Activated CD8-positive, alpha-beta T cell treated with anti-CD3 and anti-CD28 coated beads, Interleukin-2, amount 10 ng/mL, durations not matched to agents 7 days and 5 days (primary cell): ENCODE measurements at places on chromosomes 12 and 14.

- DNase-seq = no peak
Measured at GRCh38 chr12:62599854-62600437, 133.3 kb downstream of the MON2 start.

DNA sequence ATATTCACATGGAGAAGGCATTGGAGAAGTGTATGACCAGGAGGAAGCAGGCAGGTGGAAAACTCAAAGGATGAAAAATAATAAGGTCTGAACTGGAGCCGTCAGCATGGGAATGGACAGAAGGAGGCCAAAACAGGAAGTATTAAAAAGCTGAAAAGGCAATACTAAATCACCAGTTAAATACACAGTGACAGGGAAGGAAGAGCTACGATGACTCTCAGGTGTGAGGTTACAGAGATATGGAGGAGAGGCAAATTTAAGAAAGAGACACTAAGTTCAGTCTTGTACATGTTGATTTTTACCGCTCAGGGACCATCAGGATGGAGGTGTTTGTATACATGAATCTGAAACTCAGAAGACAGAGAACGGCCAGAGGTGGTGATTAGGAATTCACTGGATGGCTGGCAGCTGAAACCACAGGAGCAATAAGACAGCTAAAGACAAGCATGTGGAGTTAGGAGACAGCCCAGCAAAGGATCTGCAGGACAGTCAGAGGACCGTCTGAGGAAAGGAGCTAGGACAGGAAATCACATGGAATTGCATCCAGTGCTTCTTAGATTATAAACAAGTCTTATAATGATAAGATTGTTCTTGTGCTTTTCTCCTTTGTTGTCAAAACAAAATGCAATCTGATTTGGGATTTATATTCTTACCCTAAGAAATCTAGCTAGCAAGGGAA, 33.9 kb upstream of the CDKN3 start:
- no peak for DNase-seq

DNA sequence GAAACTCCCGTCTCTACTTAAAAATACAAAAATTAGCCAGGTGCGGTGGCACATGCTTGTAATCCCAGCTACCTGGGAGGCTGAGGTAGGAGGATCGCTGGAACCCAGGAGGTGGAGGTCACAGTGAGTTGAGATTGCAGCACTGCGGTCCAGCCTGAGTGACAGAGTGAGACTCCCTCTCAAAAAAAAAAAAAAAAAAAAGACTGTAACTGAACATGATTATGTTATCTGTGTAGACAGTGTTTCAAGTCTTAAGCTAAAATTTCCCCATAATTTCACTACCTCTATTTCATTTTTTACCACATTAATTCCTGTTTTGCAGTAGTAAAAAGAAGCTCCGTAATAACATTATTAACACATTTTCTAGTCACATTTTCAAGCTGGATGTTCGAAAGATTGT, 5.4 kb downstream of the PLBD1 start:
- no peak for DNase-seq

GRCh38 chr12:22641353-22642053, 16.5 kb downstream of the ETNK1 start:
- DNase-seq = no peak

- DNase-seq = no peak
Measured at GRCh38 chr12:79826267-79827128, 108.4 kb downstream of the PPP1R12A start.

DNA sequence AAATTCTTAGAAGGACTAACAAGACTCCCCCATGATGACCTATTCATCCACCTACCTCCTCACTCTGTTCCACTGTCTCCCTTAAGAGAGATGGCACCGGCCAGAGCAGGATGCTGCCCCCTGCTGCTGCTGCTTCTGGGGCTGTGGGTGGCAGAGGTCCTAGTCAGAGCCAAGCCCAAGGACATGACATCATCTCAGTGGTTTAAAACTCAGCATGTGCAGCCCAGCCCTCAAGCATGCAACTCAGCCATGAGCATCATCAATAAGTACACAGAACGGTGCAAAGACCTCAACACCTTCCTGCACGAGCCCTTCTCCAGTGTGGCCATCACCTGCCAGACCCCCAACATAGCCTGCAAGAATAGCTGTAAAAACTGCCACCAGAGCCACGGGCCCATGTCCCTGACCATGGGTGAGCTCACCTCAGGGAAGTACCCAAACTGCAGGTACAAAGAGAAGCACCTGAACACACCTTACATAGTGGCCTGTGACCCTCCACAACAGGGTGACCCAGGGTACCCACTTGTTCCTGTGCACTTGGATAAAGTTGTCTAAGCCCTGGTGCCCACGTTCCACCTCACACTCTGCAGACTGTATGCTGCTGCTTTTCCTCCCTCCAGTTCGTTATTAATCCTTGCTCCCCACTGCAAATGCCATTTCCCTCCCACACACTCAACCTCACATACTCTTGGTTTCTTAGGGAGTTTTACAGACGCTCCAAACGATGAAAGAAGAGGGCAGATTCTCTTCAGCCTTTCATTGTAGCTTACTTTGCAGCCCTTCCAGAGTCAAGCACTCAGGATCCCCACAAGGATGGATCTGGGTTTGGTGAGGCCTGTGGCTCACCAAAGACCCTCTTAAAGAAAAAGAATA, at the start of gene RNASE8:
RNASE8 (plus strand) TSS at position 20 of the 873 bp plus-strand sequence; CDS start at position 91, 71 bp downstream.
- DNase-seq = no peak

DNA sequence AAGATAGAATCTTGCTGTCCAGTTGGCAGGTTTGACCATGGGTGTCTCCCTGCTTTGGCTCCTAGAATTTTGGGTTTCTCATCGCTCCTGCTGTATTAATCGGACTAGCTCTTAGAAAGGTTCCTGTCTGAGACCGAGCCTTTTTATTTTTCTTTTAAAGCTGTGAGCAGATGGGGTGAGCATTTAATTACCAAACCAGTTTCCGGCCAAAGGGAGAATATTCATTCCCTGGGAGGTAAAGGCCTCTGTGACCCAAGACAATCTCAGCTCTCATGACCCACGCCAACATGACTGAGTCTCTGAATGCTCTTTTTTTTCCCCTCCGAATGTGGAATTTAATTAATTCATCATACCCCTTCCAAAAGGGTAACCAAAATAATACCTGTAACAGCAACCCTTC, 464.7 kb upstream of the TMEM132C start:
- no peak for DNase-seq

DNA sequence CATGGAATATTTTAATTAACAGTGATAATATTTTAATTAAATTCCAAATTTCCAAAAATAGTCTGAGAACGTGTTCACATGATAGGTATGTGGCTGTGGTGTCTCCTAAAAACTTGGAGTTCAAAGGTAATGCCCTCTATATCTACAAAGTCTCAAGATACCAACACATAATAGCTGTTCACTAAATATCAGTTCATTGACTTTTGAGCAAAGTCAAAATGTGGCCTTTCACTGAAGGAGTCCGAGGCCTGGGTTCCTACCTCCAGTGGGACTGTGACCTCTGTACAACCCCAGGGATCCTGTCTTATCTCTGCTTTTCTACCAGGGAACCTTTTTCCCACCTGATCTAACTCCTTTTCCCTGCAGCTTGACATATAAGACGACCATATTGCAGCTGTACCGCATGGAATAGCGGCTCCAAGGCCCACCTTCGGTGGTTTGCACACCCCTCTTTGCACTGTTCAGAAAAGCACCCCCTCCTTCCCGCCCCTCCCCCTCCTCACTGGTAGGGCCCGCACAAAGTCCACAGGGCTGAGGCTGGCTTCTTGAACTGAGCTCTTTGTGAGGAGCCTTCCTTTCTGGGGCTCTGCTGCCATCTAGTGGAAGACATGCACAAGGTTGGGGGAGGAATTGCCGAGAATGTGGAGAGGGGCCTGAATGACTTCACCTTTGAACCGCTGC, 3.1 kb downstream of the CCND2 start:
- peak; percentile 93 for DNase-seq

GRCh38 chr14:21915826-21916225, 242.2 kb upstream of the OR4E1 start:
- DNase-seq = no peak

GRCh38 chr14:105986894-105987284, 460.5 kb downstream of the TMEM121 start:
- no peak for DNase-seq

DNA sequence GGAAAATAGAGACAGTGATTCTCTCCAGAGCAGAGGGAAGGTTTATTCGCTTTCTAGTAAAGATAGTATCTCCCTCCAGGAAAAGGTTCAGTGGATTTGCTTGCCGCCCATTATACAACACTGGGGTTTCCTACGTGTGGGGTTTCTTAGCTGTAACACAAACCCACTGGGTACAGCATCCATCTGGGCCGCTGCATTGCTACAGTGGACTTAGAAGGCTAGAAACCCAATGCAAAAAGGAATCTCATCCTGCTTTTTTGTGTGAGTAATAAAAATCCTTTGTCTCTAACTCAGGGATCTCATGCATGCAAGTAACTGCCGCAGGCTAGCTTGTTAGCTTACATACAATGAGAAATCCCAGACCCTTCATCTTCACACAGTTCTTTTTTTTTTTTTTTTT, 67.1 kb upstream of the BCL2L14 start:
- no peak for DNase-seq

- no peak for DNase-seq
Measured at GRCh38 chr14:54169254-54169924, 212.8 kb upstream of the BMP4 start.

DNA sequence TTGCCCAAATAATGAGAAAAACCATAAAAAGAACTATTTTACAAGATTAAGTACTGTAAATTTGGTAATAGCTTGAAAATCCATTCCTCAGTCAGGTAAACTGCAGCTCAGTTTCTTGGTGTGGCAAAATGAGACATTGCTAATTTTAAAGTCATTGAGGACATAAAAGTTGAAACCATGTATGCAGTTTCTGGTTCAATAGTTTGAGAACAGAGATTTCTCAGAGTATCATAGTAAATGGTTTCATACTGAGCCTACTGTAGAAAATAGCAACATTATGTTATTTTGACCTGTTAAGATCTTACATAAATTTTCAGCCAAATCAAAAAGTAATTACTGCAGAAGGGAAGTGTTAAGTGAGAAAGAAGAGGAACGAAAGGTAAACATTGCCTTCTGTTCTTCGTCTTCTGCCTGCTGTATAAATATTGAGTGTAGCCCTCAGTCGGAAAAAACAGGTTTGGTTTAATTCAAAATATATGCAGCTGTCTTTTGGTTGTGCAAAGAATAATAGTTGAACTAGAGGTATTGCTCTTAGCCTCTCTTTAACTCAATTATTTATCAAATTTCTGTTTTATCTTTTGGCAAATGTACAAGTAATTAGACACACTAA, 119.6 kb downstream of the SYNE2 start:
- DNase-seq = no peak

DNA sequence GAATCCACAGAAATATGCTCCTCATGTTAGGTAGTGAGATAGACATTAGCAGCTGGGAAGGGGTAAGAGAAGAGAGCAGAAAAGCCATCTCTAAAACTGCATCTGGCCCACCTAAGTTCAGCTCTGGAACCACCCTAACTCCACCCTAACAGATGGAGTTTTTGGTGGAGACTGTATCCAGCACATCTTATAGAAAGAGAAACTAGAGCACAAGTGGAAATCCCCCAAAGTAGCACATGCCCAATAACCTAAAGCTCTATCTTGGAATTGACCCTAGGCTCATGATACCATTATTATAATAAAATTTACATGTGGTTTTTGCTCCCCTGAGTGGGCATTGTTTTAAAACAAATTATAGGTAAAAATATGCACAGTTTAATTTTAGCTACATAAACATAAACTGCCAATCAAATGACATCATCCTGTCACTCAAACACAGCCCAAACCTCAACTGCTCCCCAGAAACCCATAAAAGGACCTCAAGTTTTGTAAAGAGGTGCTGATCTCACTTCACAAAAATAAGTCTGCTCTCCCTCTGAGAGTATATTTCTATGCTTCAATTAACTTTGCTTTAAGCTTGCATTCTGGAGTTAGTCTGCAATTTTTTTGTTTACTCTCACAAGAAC, 206.4 kb downstream of the PIK3C2G start:
- DNase-seq = no peak

- DNase-seq = no peak
Measured at GRCh38 chr12:44827832-44828438, 48.2 kb downstream of the NELL2 start.

GRCh38 chr14:85991156-85991555, 461.2 kb downstream of the FLRT2 start:
- DNase-seq = no peak
